HL-60 (cell line): ENCODE measurements at places on chromosomes 6 and 20.

- DNase-seq = no peak
Observed at GRCh38 chr6:99739526-99739925, 132.9 kb downstream of the PRDM13 start.

DNA sequence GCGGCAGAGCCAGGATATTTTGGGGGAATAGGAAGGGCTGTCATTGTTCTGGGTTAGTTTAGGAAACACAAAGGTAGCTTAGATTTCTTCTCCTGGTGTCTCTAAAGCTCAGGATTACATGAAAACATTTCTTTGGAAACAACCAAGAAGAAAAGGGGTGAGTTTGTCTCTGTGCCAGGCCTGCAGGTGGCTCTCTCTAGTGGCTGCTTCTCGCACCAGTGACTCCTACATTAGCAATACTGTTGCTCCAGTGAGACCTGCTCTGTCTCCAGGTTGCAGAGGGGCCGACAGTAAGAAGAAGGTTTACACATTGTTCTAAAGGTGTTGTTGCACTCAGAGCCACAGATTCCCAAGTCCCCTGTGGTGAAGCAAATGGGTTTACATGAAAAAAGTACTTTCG, 104.6 kb upstream of the GLP1R start:
- DNase-seq = no peak

GRCh38 chr6:39055661-39056060, 7.1 kb downstream of the GLP1R start:
- DNase-seq = no peak

- no peak for DNase-seq
Observed at GRCh38 chr20:49865559-49865958, 49.8 kb downstream of the SPATA2 start.

DNA sequence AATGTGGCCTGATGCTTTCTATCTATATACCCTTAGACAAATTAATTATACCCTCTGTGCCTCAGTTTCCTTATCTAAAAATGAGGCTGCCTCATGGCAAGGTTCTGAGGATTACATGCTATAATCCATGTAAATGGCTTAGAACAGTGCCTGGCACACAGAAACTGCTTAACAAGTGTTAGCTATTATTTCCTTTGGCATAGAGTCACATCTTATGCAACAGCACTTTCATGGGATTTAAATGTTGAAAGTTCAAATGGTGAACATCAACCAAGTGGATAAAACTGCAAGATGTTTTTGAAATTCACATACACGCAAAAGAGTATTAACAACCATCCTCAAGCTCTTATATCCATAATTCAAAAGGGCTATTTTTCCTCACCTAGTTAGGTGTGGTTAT, 202.8 kb upstream of the JAG1 start:
- DNase-seq = no peak

DNA sequence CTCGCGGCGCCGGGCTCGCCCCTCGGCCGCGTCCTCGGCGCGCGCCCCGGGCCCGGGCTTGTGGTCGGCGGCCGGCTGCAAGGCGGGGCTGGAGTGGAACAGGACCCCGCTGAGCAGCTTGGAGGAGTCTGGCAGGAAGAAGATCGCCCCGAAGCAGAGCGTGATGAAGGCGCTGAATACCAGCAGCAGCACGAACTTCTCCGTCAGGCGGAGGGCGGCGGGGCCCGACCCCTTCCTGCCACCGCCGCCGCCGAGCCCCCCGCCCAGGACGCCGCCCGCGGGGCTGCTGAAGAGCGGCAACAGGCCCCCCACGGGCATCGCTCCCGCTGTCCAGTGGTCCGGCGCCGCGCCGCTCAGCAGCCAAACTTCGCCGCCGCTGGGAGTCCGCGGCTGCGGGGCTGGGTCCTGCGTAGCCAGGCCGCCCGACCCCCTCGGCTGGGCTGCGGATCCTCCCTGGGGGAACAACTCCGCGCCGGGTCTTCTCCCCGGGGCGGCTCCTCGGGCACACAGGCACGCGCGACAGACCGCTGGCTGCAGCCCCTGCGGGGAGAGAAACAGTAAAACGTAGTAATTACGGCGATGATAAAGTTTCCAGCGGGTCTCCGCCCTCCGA, 707 bp downstream of the MAN1A1 start:
- DNase-seq = no peak

DNA sequence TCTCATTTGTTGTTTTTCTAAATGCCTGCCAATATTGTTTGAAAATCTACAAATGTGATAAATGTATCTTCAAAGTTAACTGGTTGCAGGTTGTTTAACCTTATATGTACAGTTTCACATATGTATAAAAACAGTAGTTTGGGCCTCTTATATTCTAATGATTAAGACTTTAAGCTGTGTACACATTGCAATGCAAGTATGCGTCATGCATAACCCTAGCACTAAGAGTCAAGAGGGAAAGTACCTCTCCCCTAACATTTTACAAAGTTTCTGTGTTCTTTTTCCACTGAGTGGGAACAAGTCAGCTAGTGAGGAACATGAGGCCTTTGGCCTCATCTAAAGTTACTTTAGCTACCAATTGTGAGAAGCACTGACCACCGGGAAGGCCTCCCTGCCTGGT, 25.7 kb upstream of the MICB start:
- no peak for DNase-seq

GRCh38 chr6:41561931-41562911, 16.0 kb downstream of the FOXP4 start:
- no peak for DNase-seq

- DNase-seq = no peak
Observed at GRCh38 chr20:62159839-62160238, 16.3 kb downstream of the SS18L1 start.

DNA sequence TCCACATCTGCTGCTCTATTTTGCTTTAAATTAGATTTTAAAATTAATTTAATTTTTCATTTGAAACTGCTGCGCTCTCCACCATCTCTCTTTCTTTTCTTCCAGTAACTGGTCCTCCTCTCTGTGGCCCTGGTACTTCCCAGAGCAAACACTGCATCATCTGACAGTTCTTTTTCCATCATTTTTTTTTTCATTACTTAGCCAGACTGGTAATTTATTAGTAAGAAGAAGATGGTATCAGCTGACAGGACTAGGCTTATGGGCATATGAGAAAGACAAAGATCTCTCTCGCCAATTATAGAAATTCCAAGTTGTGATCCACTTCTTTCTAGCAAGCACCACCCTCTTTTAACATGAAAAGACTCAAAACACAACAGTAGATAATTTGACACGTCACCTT, 73.7 kb upstream of the FAM184A start:
- no peak for DNase-seq

GRCh38 chr20:56445540-56445939, 22.9 kb upstream of the RTF2 start:
- DNase-seq = no peak

DNA sequence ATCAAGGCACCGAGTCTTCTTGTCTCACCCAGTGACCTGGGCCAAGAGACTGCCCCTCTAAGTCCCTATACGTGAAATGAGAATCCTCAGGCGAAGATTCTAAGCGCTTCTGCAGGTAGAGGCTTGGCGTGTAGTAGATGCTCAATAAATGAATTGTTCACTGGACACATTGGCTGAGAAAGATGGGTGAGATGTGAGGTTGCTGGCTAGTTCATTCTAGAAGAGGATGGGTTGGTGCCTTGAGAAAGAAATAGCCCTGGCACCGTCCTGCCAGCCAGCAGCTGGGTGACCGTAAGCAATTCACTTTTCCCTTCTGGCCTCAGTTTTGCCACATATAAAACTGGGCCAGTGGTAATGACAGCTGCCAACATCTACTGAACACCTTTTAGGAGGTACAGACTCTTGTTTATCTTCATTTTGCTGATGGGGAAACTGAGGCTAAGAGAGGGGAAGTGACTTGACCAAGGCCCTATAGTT, 1.4 kb downstream of the SRC start:
- DNase-seq = no peak

DNA sequence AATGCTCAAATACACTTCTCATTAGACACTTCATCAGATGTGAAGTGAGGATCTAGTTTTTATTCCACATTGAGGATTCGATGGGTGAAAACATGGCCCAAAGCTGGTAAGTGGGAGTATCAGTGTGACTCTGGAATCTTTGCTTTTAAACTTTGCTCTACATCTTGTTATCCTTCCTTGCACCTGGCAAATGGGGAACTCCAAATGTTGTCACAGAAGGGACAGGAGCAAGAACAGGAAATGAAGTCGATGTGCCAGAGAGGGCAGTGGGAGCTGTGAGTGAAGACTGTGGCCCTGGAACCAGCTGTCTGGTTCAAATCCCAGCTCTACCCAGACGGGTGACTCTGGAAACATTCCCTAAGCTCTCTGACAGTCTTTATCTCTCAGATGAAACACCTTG, 86.7 kb upstream of the AGPAT4 start:
- no peak for DNase-seq

DNA sequence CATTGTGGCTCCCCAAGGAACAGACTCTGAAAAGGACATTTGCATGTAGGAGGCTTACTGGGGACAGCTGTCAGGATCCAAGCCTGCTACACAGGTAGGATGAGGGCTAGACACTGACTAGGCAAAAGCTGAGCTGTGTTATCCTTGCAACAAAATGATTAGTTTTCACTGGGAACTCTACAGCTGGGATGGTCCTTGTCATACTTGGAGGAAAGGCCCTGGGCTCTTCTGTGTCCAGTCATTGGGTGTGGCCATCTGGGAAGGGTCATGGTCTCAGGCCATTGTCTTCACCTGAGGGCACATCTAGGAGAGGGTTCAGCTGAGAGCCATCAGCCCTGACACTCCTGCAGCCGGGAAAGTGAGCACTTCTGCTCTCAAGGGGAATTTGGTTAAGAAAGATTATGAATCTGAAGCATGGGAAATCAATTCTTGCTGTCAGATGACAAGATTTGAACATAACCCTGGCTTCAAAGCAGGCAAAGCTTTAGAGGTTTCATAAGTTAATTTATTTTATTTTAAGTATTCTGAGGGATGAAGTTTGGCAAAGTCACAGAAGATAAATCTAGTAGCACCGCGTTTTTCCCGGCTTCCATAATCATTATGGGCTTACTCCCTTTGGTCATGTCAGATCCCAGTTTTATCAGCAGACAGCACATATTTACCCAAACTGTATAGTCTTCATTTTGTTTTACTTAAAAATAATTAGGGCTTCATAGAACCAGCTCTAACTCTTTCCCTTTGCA, 78.4 kb upstream of the SLC22A23 start:
- no peak for DNase-seq

GRCh38 chr6:136624347-136624746, 74.1 kb upstream of the MAP7 start:
- DNase-seq = no peak

DNA sequence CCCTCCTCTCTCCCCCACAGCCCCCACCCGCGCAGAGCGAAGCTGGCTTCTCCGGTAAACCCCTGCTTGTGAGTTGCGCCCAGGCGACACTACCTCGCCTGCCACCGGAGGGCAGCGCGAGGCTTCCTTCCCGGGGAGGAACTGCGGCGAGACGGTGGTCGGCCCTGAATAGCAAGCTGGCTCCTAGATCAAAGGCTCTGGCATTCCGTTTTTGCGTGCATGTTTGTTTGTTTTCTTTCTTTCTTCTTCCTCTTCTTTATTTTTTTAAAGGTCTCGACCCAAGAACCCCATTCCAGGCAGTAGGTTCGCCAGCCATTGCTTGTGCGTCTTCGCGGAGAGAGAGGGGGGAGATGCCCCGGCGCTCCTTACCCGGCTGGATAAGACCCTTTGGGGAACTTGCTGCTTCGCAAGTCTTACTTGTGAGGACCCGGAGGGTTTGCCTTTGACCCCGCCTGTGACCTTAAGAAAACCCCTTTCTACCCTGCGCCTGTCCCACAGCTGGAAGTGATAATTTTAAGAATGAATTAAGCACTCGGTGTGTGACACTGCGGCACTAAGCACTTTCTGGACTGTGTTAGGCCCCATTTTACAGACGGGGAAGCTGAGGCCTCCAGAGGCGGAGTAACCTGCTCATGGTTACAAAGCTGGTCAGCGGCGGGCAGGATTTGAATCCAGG, 92.7 kb upstream of the SIRPA start:
- DNase-seq = peak; percentile 78

DNA sequence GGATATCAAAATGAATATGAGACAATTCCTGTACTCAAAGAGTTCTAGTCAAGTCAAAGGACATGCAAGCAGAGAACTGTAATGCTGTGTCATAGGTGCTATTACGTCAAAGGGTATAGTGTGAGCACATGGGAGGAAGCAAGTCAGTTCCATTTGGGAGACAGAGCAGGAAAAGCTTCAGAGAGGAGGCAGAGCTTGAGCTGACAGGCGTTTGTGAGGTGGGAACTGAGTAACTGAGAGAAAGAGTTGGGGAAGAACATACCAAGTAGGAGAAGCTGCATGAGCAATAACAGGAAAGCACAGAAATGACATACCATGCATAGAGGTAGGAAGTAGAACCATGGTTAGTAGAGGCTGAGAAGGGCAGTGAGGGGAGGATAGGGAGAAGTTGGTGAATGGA, 15.2 kb upstream of the SSR1 start:
- peak; percentile 37 for DNase-seq

DNA sequence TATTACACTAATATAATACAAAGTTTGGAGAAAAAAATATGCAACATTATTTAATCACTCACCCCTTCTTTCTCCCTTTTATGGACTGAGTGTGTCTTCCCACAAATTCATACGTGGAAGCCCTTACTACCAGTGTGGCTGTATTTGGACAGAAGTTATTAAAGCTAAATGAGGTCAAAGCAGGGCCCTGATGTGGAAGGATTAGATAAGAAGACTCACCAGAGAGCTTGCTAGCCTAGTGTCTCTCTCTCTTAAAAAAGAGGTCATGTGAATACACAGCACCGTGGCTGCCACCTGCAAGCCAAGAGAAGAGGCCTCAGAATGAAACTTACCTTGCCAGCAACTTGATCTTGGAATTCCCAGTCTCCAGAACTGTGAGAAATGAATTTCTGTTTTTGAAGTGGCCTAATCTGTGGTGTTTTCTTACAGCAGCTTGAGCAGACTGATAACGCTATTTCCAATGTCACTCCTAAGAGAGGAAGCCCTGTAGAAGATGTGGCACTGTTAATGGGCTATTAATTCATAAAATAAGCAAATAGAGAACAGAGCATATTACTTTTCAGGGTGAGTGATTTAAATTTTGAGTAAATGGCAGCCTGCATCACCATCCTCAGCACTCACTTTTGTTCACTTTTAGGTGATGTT, 233.4 kb downstream of the TBC1D7 start:
- DNase-seq = no peak

DNA sequence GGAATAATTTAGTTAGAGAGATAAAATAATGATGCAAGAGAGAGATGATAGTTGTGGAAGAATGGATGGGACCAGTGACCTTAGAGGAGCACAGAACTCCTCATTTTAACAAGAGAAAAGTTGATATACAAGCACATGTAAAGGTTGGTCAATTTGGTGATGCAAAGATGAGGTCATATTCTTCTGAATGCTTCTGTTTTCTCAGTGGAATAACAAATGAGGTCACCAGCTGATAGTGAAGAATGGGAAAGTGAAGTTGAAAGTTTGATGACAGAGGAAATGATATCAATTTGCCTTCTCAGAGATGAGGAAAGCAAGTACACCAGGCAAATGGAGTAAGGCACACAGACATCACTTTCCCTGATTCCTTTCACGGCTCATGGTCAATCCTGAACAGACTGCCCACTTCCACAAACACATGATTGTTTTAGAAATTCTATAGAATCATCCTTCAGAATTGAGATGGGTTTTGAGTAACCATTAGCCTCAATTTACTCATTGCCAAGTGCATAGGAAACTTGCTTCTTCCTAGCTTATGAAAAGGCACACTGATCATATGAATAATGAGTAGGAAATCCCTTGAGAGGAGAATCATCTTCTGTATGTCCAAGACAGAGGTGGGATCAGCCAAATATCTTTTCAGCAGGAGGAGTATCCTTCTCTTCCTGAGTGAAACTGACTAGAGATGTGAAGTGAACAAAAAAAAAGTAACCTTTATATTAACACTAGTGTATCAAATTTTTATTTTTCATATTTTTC, 82.4 kb upstream of the TCF21 start:
- DNase-seq = no peak

GRCh38 chr6:514396-514978, 122.9 kb downstream of the IRF4 start:
- no peak for DNase-seq
